ENCODE measurements at places on chromosomes 16 and 17.

GRCh38 chr17:5958850-5959249, 111.3 kb upstream of the WSCD1 start:
- no peak for DNase-seq

GRCh38 chr17:74041869-74042640, 161.4 kb upstream of the RPL38 start:
- DNase-seq = no peak

DNA sequence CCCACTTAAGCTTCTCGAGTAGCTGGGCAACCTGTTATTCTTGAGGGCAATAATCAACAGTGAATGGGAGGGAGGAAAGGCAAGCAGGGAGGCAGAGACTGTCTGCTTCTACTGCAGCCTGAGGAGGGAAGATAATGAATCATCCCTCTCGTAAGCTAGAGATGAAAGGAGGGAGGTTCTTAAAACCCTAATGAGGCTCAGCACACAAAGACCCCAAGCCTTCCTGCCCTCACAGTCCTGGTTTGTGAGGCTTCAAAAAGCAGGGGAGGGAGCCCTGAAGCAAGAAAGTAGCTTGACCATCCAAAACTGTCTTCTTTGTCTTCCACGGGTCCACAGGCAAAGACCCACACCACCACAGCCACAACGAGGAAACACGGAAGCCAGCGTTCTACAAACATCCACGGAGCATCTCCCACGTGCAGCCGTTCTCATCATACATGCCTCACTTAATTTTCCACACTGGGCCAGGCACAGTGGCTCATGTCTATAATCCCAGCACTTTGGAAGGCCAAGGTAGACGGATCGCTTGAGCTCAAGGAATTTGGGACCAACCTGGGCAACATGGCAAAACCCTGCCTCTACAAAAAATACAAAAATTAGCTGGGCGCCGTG, 1.8 kb downstream of the PIK3R5 start:
- DNase-seq = no peak

GRCh38 chr17:18008496-18009268, 30.3 kb downstream of the ATPAF2 start:
- DNase-seq = no peak

GRCh38 chr16:71172481-71173207, 57.9 kb downstream of the HYDIN start:
- no peak for DNase-seq

DNA sequence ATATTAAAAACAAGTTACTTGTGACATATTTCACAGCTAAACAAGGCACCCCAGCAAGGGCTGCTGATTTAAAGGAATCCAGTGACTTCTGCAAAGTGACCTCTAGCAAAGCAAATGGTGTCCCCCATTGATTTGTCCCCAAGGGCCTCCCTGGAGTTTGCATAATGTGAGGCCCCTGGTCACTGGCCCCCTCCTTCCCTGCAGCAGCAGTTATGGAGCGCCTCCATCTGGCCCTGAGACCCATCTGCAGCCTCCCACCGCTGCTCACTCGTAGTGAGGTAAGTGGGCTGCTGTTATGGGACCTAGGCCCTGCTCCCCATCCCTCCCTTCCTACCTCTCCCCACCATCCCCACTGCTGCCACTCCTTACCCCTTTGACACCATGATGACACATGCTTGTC, 19.6 kb upstream of the EEF2K start:
- DNase-seq = no peak

GRCh38 chr16:49502136-49502881, 128.7 kb downstream of the C16orf78 start:
- DNase-seq = no peak

DNA sequence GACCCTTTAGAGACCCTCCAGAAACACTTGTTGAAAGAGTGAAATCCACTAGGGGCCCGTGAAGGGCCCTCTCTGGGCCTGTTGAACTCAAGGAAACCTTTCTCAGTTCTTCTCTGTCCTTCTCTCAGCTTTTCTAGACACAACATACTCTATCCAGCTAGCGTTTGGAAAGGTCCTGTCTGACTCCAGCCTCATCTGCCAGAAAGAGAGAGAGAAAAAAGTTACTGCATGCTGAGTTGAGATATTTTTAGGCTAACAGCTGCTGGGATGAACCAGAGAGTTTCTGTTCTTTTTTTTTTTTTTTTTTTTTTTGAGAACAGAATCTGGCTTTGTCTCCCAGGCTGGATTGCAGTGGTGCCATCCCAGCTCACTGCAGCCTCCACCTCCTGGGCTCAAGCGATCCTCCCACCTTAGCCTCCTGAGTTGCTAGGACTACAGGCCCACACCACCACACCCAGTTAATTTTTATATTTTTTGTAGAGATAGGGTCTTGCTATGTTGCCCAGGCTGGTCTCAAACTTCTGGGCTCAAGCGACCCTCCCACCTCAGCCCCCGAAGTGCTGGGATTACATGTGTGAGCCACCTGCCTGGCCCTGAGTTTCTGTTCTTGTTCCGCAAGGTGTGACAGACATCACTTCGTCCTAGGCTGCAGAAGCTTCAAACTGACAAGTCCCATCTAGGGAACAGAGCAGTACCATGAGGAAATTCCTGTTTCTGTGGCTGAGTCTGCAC, 14.9 kb upstream of the TEX2 start:
- DNase-seq = no peak

DNA sequence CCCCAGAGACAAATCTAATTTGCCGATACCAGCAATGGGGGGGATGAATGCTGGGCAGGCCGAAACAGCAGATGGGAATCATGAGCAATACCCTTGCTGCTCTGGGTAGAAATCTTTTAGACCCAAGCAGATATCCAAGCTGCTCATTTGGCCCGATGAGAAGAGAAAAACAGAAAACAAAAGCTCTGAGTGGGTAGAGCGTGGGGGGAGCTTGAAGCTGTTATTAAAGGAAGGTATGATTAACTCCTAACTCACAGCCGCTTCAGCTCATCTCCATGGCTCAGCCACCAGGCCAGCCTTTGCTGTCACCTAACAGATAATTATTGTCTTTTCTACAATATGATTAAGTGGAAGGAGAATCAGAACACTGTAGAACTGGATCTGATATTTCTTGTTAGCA, 58.3 kb downstream of the VPS35L start:
- no peak for DNase-seq

DNA sequence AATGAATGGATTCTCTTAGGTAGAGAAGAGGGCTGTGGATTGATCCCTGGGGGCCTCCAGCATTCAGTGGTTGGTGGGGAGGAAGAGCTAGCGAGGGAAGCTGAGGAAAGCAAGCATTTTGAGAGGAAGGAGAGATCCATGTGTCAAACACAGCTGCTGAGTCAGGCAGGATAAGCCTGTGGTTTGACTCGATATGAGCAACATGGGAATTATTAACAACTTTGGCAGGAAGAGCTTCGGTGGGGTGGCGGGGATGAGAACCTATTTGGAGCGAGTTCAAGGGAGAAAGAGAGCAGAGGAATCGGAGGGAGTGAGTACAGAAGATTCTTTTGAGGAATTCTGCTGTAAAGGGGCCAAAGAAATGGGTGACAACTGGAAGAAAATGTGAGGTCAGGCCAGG, 59.5 kb upstream of the CDC42EP4 start:
- no peak for DNase-seq

DNA sequence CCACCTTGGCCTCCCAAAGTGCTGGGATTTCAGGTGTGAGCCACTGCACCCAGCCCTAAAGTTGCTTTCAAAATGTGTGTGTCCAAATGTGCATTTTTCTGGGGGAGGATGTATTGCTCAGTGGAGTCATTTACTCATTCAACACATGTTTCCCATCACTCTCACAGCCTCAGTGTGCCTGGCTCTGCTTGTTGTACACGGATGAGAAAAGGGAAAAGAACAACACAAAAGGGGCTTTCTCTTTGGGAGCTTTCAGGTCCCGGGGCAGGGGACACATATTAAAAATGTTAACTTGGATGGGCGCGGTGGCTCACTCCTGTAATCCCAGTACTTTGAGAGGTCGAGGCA, 1.7 kb upstream of the PPL start:
- DNase-seq = no peak

GRCh38 chr17:40059729-40060475, 2.9 kb upstream of the THRA start:
- no peak for DNase-seq

GRCh38 chr17:10557422-10557821, 8.0 kb upstream of the MYH2 start:
- no peak for DNase-seq

DNA sequence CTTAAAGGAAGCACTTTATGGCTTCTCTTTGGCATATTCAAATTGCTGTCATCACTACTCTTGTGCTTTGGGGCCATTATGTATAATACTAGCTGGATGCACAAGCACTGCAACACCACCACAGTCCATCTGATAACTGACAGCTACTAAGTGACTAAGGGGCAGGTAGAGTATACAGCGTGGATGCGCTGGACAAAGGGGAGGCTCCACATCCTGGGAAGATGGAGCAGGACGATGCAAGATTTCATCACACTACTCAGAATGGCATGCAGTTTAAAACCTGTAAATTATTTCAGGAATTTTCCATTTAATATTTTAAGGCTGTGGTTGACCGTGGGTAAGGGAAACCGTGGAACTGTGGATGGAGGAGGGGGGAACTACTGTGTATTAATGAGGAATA, 25.0 kb downstream of the MPRIP start:
- no peak for DNase-seq

DNA sequence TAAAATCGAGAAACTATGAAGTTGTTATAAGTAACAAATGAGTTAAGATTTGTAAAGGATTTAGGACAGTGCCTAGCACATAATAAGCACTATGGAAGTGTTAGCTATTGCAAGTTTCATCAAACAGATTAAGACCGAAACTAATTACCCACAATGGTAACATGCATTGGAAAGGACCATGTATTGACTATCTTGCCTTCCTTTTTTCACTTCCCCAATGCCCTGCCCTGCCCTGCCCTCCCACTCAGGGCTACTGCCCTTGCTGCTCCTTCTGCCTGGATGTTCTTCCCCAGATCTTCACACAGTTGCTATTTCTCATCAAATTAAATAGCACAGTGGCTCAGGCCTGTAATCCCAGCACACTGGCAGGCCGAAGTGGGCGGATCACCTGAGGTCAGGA, 202.1 kb upstream of the PSMD7 start:
- DNase-seq = no peak

- peak; percentile 24 for DNase-seq
Measured at GRCh38 chr17:78745407-78746088, 36.5 kb downstream of the CYTH1 start.

GRCh38 chr16:3012246-3012645, 477 bp upstream of the CLDN9 start:
- no peak for DNase-seq

- DNase-seq = no peak
Measured at GRCh38 chr17:16148596-16148995, 66.7 kb downstream of the NCOR1 start.

DNA sequence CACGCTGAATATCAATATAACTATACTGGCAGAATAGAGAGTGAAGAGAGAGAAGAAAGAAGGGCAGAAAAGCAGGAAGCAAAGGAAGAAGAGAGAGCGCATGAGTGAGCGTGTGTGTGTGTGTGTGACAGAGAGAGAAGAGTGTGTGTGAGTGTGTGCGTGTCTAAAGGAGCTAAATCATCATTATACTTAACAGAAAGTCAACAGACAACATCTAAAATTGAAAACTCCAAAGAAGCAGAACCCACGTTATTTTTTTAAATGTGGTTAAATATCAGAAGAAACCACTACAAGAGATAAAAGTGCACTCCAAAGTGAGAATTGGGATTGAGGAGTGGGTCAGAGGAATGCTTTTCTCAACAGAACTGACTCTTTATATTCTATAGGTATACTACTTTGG, 77.2 kb downstream of the BRIP1 start:
- DNase-seq = no peak

DNA sequence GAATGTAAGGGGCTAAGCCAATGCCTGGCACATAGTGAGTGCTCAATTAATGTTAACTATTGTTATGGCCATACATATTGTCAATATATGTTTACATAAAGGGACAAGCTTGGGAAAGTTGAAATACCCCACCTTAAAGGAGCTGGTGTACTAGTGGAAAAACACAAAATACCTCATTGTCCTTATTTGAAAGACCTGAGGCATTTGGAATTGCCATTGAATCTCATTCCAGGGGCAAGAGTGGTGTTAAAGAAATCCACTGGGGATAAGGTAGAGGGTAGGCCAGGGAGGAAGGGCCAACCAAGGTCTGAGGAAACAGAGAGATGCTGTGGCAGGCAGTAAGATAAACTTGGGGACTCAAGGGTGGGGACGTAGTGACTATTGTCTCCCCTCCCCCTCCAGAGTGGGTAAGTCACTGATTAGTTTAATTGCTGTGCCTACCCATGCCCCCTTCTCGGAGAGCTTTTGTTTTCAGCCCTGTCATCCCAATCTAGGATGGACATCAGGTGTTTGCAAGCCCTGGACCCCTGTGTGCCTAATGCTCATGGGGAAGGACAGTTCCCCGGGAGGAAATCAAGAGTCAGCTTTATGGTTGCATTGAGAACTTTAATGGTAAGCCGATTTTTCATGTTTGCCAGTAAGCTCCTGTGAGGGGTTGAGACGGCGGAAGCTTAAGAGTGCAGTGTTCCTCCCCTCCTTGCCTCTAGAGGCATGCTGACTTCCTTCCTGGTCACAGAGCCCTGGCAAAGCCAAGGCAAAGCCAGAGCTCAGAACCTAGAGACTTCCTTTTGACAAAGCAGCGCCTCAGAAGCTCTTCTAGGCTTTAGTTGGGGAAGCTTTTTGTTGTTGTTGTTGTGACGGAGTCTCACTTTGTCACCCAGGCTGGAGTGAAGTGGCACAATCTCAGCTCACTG, 2.5 kb upstream of the HEATR9 start:
- DNase-seq = no peak

DNA sequence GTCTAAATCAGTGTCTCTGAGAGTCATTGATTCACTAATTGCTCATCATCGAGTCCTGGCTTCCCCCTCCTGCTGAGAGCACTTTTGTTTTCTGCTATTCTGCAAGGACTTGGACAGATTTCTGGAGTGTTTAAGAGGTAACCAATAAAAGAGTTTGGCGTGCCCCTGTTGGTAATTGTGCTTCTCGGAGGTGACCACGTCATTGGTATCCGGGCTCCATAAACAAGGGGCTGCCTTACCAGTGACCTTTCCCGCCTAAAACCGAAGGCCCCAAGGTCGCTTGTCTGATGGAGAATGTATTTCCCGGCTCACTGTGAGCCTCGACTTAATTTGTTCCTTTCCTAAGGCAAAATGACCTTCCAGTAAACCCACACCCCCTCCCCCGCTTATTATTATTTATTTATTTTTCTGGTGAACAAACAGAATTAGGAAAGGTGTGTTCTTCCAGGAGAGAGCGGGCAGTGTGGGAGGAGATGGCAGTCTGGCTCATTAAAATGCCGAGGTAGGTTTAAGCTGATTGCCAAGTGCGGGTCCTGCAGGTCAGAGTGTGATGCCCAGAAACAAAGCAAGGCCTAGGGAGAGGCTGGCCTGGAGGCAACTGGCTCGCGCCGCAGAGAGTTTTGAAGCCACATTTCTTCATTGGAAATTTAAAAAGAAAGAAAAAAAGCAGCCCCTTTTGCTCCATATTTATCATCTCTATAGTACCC, 30.2 kb downstream of the MSI2 start:
- DNase-seq = no peak

- no peak for DNase-seq
Measured at GRCh38 chr17:45995627-45996270, 3.3 kb upstream of the STH start.

- no peak for DNase-seq
Measured at GRCh38 chr17:45146890-45147580, 1.2 kb upstream of the HEXIM1 start.

All from activated naive CD4-positive, alpha-beta T cell (primary cell).